ENCODE measurements at places on chromosomes 3 and 15.

- DNase-seq: no peak
Measured at GRCh38 chr3:190017521-190018288, 103.0 kb downstream of the P3H2 start.

DNA sequence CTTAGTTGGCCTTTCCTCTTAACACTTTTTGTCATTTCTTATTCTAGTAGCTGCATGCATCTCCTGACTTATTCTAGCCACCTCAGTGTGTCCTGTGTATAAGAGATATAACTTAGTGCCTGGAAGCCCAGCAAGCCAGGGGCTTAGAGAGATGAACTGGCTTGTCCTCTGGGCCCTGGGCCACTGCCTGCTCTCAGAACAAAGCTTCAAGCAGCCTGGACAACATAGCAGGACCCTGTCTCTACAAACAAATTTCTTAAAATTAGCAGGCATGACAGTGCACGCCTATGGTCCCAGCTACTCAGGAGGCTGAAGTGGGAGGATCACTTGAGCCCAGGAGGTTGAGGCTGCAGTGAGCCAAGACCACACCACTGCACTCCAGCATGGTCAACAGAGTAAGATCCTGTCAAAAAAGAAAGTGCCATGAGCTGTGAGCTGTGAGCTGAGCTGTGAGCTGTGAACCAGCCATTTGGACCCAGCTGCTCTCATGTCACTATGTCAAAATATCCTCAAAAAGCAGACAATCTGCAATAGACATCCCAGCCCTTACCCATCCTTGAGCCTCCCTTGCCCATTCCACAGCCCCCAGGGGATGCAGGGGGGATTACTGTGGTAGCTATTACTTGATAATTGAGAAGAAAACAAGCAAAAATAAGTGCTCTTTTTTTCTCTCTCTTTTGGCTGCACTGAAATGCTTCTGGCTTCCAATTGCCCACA is 174.5 kb downstream of the OPA1 start:
- DNase-seq: no peak

DNA sequence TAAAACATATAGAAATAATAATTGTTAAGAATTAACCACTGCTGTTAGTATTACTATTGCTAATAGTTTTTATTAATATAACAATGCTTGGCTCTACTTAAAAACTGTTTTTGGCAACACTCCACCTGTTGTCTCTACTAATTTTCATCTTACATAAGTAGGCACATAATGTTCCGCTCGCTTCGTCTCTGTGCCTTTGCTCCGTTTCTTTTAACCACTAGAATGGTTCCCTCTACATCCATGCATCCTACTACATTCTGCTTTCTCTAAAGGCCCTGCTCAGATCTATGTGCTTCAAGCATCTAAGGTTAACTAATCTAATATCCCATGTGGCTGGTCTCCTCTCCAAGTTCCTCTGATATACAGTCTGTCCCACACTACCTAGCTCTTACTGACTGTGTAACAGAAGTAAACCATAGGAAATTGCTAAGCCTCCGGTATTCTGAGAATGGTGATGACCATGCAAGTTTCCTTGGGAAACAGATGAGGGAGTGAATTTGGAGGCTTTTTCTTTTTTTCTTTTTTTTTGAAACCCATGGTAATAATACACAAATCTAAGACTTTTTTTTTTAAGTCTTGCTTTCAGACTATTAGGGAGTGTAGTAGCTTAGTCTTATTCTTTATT is 138.3 kb downstream of the P3H2 start:
- no peak for DNase-seq

GRCh38 chr3:17166369-17166768 is 281.6 kb downstream of the PLCL2 start:
- DNase-seq: no peak

DNA sequence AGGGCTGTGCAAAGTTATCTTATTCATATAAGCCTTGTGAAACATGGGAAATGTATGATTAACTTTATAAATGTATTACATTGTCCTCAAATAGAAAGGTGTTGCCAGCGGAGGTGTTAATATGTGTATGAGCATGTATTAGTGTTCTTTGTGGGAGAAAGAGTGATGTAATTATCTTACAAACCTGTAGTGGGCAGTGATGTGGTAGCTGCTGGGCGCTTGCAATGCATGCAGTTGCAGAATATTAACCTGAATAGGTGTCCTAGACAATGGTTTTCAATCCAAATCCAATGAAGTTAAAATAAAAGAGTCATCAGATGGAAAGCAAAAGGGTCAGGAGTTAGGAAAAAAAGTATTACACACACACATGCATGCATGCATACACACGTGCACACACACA is 881.3 kb upstream of the CADM2 start:
- no peak for DNase-seq
